CD4-positive, alpha-beta T cell treated with Interleukin-4 for 4 hours (primary cell): ENCODE measurements at places on chromosomes 16 and 17.

DNA sequence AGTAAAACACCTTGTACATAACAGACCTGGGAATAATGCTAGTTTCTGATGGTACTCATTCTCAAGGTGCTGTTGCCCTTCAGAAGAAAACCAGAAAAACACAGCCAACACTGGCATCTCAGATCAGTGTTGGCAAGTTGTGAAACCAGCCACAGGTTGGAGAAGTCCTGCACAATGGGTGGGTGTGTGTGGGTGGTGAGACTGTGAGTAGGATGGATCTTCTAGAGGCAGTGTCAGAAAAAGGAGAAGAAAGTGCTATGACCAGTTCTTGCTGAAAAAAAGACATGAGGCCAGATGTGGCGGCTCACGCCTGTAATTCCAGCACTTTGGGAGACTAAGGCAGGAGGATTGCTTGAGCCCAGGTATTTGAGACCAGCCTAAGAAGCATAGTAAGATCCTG lies 35.2 kb upstream of the SMIM36 start:
- no peak for DNase-seq

DNA sequence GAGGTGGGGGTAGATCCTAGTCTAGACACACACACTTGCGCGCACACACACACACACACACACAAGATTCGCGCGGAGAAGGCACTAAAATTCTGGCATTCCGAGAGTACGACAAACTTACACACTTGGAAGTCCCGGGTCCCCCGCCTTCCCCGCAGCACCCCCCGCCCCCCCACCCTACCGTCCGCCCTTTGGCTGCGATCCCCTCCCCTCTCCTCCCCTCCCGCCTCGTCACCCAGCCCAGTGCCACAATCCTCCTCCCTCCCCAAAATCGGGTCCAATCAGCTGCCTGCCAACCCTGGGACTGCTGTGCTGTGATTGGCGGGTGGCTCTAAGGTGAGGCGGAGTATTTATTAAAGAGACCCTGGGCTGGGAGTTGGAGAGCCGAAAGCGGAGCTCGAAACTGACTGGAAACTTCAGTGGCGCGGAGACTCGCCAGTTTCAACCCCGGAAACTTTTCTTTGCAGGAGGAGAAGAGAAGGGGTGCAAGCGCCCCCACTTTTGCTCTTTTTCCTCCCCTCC lies at the start of gene SOX9:
Gene SOX9, plus strand, starts transcription at position 379 of the 522 bp plus-strand sequence. CDS start 372 bp downstream, outside the sequence.
- DNase-seq, result no peak

GRCh38 chr16:52320930-52321439 lies 226.0 kb downstream of the TOX3 start:
- DNase-seq, result no peak

GRCh38 chr16:63195336-63195735 lies 1159.1 kb upstream of the CDH8 start:
- DNase-seq, result no peak

DNA sequence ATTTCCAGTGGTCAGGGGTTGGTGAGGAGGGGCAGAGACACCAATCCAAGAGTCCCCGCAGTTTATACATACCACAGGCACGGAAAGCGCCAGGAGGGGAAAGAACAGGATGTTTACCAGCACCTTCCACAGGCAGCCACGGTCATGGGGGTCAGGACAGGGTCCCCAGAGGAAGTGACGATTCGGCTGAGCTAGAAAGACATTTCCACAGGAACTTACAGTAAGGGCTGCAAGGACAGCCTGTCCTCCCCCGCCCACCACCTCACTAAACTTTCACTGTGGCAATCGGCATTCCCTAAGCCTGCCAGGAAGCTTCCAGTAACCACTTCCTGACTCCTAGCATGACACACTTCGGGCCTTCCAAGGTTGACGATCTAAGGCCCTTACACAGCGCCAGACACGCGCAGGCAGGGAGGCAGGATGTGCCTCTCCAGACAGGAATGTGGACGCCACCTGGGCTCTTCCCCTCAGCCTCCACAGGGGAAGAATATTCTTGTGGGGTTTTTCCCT lies 1.2 kb upstream of the MT2A start:
- DNase-seq, result no peak

- no peak for DNase-seq
These were observed 131.8 kb downstream of the ABCC12 start for GRCh38 chr16:48024042-48024441.

- DNase-seq, result no peak
These were observed 83.9 kb upstream of the FBXO47 start for GRCh38 chr17:39051001-39051585.

GRCh38 chr17:50916026-50916707 lies 50.0 kb upstream of the TOB1 start:
- peak; percentile 63 for DNase-seq

DNA sequence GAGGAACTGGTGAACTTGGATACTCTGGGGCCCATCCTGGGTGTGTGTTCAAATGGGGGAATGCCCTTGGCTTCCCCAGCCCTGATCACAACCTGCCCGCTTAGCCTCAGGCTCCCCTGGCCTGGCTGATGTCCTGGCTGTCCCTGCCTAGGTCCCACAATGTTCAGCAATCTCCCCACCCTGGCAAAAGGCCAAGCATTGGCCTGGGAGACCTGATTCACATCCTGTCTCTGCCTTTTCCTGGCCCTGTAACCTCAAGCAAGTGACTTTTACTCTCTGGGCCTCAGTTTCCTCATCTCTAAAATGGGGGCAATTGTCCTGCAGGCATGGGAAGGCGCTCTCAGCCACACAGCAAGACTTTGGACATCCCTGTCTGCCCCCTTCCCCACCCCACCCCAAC lies 14.4 kb downstream of the CPNE2 start:
- no peak for DNase-seq

- DNase-seq, result no peak
These were observed 39.4 kb upstream of the DHX8 start for GRCh38 chr17:43444223-43445008.

DNA sequence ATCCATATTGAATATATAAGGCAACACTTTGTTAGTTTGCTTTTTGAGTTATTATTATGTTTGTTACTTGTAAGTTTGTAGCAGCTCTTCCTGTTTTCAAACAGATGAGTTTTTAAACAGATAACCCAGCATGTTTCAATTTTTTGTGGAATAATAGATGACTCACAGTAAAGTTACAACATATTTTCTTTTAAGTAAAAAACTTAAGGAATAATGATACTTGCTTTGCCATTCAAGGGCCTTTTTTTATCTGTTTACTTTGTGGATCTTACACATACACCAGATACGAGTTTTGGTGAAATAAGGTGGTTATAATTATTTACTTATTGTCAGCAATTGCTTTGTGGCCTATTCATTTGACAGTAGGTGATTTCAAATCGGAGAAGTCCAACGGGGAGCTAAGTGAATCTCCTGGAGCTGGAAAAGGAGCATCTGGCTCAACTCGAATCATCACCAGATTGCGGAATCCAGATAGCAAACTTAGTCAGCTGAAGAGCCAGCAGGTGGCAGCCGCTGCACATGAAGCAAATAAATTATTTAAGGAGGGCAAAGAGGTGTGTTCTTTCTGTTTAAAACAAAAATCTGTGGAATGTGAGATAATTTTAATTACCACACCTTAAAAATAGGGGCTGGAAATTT lies 66.3 kb downstream of the BPTF start:
- DNase-seq, result no peak

DNA sequence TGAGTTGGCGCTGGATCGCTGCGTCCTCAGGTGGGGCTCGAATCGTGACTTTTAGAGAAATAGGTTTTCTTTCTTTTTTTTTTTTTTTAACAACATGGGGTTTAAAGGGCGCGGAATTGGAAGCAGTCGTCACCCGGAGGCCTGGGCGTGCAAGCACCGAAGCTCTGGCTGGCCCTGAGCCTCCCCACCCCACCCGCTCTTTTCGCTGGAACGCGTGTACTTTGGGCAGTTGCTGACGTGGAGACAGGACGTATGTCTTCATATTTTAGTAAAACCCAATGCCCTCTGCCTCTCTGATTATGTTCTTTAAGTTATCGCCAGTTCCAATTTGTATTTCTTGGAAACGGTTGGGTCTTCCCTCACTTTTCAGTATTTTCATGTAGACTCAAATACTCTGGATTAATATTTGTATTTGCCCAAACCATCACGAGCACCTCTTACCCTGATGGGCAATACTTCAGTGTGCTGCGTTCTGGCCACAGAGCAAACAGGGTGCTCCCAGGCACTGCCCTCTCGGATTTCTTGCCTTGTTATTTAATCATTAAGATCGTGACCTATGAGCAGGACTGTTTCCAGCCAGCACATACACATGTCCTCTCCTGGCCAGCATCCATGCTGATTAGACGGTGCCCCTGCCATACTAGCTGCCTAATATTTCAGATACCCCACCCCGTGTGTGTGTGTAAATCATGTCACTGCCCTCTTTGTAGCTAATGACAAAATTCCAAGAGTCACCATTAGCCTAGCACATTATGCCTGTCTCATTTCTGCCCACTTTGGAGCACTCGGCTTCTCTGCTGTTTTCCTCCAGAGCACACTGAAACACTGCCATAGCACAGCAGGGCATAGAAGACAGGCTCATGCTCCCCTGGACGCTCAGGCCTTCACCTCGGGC lies 805 bp upstream of the C16orf95 start:
- DNase-seq, result no peak

DNA sequence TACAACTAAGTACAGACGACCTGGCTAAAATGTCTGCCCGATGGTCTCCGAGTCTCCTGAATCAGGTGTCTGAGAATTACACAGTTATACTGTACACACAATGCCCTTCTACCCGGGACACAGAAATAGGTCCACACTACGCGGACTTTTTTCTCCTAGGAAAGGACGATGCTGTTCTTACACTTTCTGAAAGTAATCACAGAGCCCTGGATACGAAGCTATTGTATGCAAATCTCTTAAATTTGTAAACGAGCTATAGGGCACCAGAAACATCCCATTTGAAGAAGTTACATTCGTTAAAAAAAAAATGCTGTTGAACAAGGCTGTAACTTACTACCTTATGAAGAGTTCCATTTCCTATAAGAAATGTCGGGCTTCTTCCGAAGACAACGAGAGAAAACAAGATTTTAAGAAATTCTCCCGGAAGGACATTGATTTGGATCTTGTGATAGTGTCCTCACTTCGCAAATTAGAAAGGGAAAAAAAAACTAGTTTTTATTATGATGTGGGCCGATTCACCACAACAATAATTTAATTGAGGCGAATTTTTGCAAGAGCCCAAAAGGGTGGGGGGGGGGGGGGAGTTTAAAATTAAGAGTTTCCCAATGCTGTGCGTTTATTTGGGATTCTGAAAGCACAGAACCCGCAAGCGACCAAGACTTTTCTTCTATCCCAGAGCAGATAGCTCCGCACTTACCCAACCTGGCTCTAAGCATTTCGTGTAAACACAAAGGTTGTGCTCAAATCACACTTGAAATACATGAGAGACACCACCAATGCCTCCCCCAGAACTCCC lies 1.5 kb upstream of the SOX9 start:
- no peak for DNase-seq

DNA sequence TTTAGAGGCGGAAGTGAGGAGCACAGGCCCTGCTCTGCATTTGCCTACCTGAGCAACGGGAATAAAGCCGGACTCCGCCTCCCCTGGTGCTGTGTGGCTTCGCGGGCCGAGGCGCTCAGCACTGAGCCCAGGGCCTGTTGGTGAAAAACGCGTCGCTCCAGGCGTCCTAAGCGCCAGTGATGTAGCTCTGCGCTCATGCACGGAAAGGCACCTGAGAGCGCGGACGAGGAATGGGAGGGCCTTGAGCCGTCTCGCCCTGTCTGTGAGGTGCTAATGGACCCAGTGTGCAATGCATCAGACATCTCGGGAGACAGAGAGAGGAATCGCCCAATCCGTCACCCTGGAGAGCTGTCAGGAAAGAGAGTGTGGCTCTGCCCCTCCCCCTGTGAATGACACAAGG lies 17.2 kb upstream of the ATP2A3 start:
- no peak for DNase-seq

DNA sequence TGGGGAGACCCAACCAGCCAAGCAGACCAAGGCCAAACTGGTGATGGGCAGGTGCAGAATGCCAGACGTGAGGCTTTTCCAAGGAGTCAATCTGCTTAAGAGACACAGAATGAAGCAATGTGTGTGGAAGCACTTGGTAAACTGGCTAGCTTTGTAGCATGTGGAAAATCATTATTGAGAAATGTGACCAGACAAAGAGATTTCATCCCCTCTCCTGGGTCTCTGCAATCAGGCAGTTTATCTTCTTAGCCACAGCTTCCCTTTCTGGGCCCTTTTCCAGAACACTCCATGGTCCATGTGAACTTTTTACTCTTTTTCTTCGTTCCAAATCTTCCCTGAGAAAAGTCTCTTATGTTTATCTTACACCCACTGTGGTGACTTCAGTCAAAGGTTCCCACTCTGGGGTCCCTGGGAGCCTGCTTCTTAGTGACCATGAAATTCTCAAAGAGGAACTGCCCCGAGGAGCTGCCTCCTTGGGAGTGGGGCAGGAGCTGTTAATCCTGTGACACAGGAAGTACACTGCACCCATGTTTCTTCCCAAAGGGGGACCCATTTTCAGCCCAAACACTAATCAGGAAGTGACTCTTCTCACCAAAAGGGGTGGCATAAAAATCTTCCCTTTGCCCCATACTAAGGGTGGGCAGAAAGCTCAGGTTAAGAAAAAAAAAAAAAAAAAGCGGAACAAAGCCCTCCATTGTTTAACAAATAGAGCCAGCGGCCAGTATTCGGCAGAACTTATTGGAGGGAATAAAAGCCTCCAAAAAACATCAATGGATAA lies 346.2 kb upstream of the ASIC2 start:
- DNase-seq, result no peak

DNA sequence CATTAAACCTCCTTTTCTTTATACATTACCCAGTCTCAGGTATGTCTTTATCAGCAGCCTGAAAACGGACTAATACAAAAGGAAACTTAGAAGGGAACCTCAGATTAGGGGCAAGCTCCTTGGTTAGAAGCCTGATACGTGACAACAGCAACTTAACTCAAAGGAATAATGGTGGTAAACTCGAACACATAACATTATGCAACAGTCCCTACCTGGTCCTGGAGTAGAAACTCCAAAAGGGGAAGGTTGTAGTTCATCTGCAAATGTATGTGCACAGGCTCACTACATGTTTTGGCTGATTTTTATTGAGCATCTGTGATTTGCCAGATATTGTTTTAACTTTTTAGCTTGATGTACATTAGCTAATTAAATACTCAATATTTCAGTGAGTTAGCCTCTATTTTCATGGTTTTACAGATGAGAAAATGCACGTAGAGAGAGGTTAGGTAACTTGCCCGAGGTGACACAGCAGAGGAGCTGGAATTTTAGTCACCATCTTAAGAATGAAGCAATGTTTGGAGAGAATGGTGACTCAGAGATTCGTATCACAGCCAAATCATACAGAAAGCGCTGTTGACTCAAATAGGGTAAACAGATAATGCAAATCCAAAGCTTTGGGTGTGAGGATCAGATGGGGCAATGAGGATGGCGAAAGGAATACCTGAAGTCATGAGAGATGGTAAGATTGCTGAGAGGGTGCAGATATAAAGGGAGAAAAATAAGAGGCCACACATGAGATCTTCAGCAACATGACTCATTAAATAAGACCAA lies 194.9 kb upstream of the RBFOX1 start:
- DNase-seq, result no peak

DNA sequence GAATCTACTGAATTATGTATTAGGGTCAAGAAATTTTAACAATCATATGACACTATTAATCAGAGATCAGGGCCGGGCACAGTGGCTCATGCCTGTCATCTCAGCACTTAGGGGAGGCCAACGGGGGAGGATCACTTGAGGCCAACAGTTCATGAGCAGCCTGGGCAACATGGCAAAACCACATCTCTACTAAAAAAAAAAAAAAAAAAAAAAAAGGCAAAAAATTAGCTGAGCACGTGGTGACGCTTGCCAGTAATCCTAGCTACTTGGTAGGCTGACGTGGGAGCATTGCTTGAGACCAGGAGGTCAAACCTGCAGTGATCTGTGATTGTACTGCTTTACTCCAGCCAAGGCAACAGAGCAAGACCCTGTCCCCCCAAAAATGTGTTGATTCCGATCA lies 52.5 kb upstream of the CLEC3A start:
- DNase-seq, result no peak
